ENCODE measurements at places on chromosomes 11 and 22.
A peak's percentile ranks its signal among the peaks of the same experiment; 100 is the strongest.

DNA sequence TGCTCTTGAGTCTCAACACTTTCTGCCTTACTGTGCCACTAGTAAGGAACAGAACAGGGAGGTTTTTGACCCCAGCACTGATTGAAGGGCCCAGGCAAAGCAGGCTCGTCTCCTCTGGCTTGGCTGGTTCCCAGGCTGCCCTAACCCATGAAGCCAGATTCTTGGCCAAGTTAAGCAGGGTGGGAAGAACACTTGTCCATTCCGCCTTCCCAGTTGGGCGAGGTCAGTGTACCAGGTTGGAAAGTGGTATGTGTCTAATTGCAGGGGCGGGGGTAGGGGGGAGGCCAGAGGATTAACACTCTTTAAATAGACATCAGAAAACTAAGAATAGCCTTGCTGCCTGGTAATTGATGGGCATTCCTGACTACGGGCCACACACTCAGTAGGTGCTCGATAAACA, 14.4 kb downstream of the TIMP3 start:
- DNase-seq, result no peak

GRCh38 chr22:43825651-43826050, 13.5 kb upstream of the EFCAB6 start:
- no peak for DNase-seq

DNA sequence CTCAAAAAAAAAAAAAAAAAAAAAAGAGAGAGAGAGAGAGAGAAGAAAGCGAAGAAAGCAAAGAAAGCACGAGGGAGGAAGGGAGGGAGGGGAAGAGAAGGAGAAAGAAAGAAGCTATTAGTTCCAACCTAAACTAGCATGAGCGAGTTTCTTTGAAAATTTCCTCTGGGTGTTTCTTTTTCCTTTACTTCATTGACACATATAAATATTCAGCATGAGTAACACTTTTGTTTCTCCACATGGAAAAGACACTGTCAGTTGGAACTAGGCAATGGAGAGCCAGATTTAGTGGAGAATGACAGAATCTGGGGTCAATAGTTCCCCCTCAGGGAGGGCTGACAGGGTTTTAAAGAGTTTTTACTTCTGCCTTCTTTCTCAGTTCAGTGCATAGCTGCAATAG, 257.4 kb downstream of the DDX10 start:
- no peak for DNase-seq

GRCh38 chr22:36225333-36225922, 13.9 kb downstream of the APOL2 start:
- no peak for DNase-seq

DNA sequence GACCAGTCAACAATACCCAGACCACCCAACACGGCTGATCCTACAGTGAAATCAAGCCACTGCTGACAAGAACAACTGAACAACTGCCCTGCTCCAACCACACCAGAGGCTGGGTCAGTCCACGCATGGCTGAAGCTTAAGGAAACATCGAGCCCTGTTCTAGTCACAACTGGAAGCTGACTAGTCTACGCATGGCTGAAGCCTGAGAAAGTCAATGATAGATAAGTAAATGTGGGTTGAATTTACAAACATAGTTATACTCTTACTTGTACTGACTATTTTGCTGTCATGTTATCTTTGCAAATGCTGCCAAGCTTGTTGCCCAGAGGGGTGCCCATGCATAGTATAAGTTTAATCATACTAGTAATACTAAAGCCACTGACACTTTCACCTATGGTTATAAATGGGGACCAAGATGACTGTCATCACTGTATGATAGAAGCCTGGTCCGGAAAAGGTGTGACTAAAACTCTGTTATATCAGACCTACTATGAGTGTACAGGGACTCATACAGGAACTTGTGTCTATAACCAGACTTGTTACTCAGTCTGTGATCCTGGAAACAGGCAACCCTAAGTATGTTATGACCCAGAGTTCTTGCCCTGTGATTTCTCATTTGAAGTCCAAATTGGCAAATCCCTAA, 43.4 kb upstream of the GLYAT start:
- DNase-seq, result peak; percentile 3

All from RKO (cell line).